Large intestine (tissue), 12 donors: ENCODE measurements at places on chromosomes 4 and X. TPM values are rescaled to one million over a fixed set of nuclear protein-coding genes. Genes with fewer than 3 reads are reported as not detected.

DNA sequence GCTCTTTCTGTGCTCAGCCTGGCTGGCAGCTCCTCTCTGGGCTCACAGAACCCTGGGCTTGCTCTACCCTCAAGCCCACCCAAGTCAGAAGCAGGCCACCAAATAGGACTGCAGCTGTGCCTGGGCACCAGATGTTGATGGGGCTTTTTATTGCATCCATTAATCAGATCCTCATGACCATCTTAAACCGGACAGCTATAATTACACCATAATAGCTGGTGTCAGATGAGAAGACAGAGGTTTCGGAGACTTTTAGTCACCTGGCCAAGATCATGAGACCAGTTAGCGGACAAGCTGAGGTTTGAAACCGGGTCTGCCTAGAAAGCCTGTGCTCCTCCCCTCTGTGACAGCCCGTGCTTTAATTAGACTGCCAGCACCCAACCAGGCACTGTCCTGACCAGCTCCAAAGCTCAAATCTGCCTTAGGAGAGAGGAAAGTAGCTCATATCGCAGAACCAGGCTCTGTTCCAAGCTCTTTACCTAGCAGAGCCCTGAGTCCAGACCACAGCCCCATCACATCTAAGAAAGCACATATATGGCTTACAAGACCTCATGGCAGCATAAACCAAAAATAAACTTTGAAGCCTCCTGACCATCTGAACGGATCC is 88.9 kb downstream of the JAKMIP1 start:
- H3K36me3 ChIP-seq, result no peaks in the 10 kb centered on the region
- DNase-seq, result no peak
- H3K4me3 ChIP-seq, result no peak overlapping the region
- H3K27me3 ChIP-seq, result peaks cover 4% of the 10 kb centered on the region
- H3K4me1 ChIP-seq, result no peaks in the 10 kb centered on the region
- H3K27ac ChIP-seq, result no peak overlapping the region

DNA sequence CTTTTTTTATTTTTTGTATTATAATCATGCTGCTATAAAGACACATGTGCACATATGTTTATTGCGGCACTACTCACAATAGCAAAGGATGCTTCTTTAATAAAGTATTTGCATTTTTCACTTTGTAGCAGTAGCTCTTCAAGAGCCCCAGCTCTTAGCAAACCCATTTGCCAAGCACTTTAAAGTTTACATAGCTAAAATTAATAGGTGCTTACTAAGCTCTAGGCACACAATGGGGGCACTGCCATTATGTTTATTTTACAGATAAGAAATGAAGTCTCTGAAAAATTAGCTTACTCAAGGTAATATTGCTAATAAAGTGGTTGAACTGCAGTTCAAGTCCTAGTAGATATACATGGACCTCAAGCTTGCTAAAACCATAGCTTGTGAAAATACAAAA is 230.3 kb upstream of the ARHGAP24 start:
- no peak for DNase-seq
- H3K4me3 ChIP-seq, result no peak overlapping the region
- no peaks in the 10 kb centered on the region for H3K36me3 ChIP-seq
- H3K4me1 ChIP-seq, result no peaks in the 10 kb centered on the region

DNA sequence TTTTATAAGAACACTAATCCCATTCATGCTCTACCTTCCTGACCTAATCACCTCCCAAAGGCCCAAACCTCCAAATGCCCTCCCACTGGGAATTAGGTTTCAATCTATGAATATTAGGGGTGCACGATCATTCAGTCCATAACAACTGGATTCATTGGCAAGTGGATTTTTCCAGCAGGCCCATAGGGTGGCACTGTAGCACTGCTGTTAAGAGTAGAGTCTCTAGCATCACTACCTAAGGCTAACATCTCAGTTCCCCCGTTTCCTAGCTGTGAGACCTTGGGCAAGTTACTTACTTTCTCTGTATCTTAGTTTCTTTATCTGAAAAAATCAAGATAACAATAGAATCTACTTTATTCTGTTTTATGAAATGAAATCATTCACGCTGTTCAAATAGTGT is 315.8 kb downstream of the STIM2 start:
- H3K27me3 ChIP-seq, result no peaks in the 10 kb centered on the region
- no peak overlapping the region for H3K27ac ChIP-seq
- no peaks in the 10 kb centered on the region for H3K36me3 ChIP-seq
- peak; percentile 24 for DNase-seq
- H3K4me1 ChIP-seq, result peaks cover 4% of the 10 kb centered on the region
- no peak overlapping the region for H3K4me3 ChIP-seq

Gene MEPE
- polyA plus RNA-seq, result not detected

GRCh38 chr4:54265366-54265765 is 36.3 kb downstream of the PDGFRA start:
- no peak overlapping the region for H3K4me3 ChIP-seq
- DNase-seq, result no peak
- no peak overlapping the region for H3K27ac ChIP-seq
- no peaks in the 10 kb centered on the region for H3K4me1 ChIP-seq
- peaks cover 6% of the 10 kb centered on the region for H3K36me3 ChIP-seq

Gene RENBP
- polyA plus RNA-seq, result 85.8 TPM

Gene DIPK2B
- polyA plus RNA-seq, result 6.3 TPM

- H3K36me3 ChIP-seq, result no peaks in the 10 kb centered on the region
- H3K27me3 ChIP-seq, result no peaks in the 10 kb centered on the region
- H3K4me1 ChIP-seq, result no peaks in the 10 kb centered on the region
Measured at GRCh38 chrX:3963980-3964379, 250.5 kb upstream of the PRKX start.

GRCh38 chr4:23884741-23885140 is 5.1 kb downstream of the PPARGC1A start:
- no peak overlapping the region for H3K27ac ChIP-seq
- H3K27me3 ChIP-seq, result no peaks in the 10 kb centered on the region
- H3K36me3 ChIP-seq, result no peaks in the 10 kb centered on the region
- H3K4me3 ChIP-seq, result no peak overlapping the region
- H3K4me1 ChIP-seq, result peaks cover 15% of the 10 kb centered on the region

- peaks cover 2% of the 10 kb centered on the region for H3K4me1 ChIP-seq
- no peaks in the 10 kb centered on the region for H3K27me3 ChIP-seq
- DNase-seq, result peak; percentile 57
- peak within 1 kb of the TSS; percentile 75 for H3K4me3 ChIP-seq
- H3K27ac ChIP-seq, result peak within 1 kb of the TSS; percentile 41
Measured at GRCh38 chr4:170089668-170090351, at the start of gene AADAT. Gene AADAT (minus strand): TSS chr4:170089956. CDS start chr4:170089690, 266 bp downstream.

DNA sequence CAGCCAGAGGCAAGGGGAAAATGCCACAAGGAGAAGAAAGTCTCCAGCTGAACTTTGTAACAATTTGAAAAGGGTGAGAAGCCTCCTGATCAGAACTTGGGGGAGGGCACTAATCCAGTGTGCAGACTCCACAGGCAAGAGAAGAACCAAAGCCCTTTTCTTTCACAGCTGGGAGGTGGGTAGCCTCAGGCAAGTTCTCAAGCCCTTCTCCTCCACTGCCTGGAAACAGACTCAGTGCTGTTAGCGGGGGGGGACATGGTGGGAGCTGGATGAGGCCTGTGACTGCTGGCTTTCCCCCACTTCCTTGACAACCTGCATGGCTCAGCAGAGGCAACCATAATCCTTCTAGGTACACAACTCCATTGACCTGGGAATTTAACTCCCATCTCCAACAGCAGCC is 92.5 kb downstream of the LHFPL1 start:
- no peaks in the 10 kb centered on the region for H3K4me1 ChIP-seq
- no peaks in the 10 kb centered on the region for H3K27me3 ChIP-seq
- no peak overlapping the region for H3K27ac ChIP-seq
- no peak overlapping the region for H3K4me3 ChIP-seq

DNA sequence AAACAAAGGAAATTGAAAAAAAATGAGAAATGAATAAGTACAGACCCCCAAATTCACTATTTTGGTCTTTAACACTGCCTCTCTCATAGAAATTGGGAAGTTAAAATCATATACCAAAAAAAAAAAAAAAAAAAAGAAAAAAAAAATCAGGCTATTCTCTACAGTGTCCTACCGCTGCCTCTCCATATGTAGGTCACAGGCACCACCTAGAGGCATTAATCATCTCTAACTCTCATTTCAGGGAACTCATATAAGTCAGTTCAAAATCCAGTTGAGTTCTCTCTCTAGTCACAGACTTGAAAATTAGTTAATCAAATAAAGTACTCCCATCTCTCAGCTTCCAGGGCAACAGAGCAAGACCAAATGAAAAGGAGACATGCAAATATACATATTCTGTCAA is 47.9 kb downstream of the COX18 start:
- no peak overlapping the region for H3K4me3 ChIP-seq
- no peak overlapping the region for H3K27ac ChIP-seq
- no peaks in the 10 kb centered on the region for H3K36me3 ChIP-seq

DNA sequence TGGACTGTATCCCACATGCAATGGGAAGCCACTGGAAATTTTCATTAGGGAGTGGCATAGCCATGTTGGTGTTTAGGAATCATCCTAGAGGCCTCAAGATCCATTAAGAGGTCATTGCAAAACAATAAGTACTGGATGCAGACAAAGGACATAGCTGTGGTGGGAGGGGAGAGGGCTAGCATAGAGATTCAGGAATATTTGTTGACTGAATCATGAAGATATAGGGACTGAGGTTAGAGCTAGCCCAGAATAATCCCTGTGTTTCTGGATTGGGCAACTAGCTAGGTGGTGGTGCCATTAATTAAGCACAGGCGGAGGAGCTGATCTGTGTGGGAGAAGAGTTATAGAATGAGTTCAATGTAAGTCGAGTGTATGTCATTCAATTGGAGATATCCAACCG is 135.0 kb downstream of the RAB28 start:
- no peaks in the 10 kb centered on the region for H3K4me1 ChIP-seq
- H3K4me3 ChIP-seq, result no peak overlapping the region
- no peaks in the 10 kb centered on the region for H3K27me3 ChIP-seq
- H3K36me3 ChIP-seq, result no peaks in the 10 kb centered on the region

- peaks cover 4% of the 10 kb centered on the region for H3K4me1 ChIP-seq
- no peak overlapping the region for H3K27ac ChIP-seq
Measured at GRCh38 chr4:141352909-141353525, 132.3 kb downstream of the ZNF330 start.
